GM10248 (cell line): ENCODE measurements at places on chromosomes 16 and 17.

- peak; percentile 24 for DNase-seq
Observed at GRCh38 chr16:2366660-2367309, 26.3 kb upstream of the ABCA3 start.

DNA sequence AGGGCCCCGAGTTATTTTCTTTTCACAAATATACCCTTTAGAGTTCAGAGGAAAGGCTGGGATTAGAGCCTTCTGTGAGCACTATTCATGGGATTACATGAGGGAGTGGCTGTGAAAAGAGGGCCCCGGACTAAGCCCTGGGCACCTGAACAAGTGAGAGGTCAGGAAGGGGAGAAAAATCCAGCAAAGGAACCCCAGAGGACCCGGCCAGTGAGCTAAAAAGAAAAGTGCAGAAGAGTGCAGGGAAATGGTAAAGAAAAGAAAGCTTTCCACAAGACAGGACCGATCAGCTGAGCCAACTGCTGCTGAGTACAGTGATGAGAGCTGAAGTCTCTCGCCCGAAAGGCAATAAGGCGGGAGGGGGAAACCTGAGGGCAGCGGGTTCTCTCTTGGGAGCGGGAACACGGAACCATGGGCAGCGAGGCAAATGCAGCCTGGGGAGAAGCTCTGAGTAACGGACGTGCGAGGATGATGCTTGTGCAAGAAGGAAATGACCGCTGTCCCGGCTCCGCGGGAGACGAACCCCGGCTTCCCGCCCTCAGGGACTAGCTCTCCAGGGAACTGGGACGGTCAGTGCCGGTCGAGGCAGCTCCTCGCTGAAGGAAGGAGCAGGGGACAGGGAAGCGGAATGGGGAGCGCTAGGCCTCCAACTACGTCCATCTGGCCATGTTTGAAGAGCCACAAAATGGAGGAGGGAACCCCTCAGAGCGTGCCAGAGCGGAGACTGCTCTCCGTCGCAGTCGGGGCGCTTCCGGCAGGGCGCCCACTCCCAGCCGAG lies 665 bp upstream of the ALDH3A2 start:
- peak; percentile 46 for DNase-seq

GRCh38 chr17:2237950-2238349 lies 65.6 kb downstream of the SMG6 start:
- DNase-seq: no peak

- DNase-seq: no peak
Observed at GRCh38 chr17:67239597-67239996, 5.4 kb downstream of the HELZ start.

DNA sequence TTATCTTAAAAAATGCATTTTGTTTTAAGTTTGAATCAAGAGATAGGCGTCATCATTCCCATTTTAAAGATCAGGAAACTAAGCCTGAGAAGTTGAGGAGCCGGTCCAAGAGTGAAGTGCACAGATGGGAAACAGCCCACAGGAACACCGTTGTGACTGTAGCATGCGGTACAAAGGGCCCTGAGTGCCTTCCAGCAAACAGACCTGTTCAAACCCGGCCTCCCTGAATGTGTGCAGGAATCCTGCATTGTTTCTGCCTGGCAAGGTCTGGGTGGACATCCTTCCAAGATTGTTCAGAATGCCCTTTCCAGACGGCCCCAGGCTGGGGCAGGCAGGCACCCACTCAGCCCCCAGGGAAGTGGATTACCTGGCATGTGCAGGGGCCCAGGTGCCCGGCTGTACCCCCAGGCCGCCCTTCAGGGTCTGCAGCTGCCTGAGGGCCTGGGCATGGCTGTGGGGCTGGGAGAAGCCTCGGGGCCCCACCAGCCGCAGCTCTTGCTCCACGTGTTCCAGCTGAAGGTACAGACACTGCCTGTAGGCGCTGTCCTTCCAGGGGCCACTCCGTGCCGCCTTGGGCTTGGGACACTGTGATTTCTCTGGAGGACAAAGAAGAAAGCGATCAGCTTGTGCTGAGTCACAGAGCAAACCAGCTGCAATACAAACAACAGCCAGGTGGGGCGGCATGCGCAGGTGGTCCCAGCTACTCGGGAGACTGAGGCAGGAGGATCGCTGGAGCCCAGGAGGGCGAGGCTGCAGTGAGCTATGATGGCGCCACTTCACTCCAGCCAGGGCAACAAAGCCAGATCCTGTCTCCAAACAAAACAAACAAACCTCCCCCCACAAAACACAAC lies 45.0 kb upstream of the GCSH start:
- no peak for DNase-seq

- no peak for DNase-seq
Observed at GRCh38 chr17:45048795-45049563, 2.5 kb downstream of the DCAKD start.

- DNase-seq: no peak
Observed at GRCh38 chr16:59634004-59634579, 900.0 kb upstream of the GOT2 start.

DNA sequence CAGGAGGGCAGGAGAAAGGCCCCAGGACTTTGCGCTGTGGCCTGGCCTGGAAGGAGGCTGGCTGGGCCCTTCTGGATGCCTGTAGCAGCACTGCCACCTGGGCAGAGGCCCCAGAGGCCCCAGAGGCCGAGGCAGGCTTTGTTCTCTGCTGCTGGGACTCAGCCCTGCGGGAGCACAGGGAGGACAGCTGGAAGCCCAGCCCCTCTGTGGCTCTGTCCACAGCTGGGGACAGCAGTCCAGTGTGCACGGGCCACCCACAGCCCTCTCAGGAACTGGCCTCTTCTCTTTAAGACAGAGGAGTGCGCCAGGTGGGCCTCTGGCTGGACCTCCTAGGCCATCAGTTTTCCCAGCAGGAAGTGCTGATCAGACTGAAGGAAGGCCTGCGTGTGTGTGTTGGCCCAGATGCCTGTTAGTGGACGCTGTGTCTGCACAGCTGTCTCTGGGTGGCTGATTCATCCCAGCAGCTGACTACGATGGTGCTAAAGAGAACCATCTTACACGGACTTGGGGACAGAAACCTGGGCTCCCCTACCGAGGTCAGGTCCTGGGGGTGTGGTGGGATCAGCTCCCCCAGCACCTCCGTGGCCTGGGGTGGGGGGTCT lies 26.9 kb upstream of the ZNF750 start:
- DNase-seq: no peak

- DNase-seq: no peak
Observed at GRCh38 chr17:12680407-12680897, 14.8 kb downstream of the MYOCD start.

DNA sequence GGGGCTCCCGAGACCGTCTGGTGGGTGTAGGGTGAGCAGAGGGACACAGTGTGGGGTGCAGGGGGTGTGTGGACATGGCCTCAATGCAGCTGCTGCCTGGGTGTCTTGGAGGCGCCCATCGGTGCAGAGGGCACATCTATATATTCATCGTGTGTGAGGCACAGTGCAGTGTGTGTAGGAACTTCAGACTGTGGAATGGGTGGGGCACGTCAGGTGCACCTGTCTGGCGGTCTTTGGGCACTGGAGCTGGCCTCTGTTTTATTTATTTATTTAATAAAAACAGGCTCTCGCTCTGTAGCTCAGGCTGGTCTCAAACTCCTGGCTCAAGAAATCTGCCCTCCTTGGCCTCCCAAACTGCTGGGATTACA lies 16.8 kb downstream of the LASP1 start:
- no peak for DNase-seq

- no peak for DNase-seq
Observed at GRCh38 chr17:82567286-82567685, 47.8 kb downstream of the FOXK2 start.

- DNase-seq: no peak
Observed at GRCh38 chr16:76756951-76757350, 434.0 kb upstream of the MON1B start.

DNA sequence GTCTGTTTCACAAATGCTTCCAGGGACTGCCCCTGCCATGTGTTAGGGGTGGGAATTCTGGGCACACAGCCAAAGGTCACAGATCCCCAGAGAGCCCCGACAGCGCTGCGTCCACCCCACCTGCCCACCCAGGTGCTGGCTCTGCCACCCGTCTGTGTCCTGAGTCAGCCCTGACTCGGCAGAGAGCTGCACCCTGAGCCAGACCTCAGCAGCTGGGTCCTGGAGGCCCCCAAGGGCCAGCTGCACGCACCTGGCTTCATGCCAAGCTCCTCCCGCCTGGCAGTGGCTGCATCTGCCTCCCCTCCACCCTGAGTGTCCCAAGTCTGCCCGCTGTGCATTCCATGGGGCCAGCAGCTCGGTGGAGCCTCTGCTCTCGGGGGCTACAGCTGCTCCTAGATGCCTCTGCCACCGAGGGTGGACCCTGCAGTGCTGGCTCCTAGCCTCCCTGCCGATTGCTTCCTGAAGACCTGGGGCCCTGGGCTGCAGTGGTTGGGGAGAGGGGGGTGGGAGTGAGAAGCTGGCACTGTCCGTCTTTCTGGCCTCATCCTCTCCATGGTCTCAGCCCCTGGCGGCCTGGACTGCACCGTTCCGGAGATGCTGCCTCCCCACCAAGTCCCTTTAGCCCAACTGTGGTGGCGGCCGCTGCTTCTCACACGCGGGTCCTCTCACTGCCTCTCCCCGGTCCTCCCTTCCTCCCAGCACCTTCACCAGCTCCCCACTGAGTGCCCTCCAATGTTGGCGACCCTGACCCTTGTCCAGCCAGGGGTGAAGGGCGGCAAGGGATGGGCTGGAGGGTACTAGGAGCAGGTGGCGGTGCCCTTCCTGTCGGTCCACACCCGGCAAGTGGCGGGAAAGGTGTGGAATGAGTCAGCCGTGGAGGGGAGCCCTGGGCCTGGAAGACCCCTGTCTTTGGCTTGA lies 3.0 kb downstream of the SECTM1 start:
- no peak for DNase-seq

- DNase-seq: no peak
Observed at GRCh38 chr16:67987460-67988160, 7.3 kb upstream of the DPEP3 start.

DNA sequence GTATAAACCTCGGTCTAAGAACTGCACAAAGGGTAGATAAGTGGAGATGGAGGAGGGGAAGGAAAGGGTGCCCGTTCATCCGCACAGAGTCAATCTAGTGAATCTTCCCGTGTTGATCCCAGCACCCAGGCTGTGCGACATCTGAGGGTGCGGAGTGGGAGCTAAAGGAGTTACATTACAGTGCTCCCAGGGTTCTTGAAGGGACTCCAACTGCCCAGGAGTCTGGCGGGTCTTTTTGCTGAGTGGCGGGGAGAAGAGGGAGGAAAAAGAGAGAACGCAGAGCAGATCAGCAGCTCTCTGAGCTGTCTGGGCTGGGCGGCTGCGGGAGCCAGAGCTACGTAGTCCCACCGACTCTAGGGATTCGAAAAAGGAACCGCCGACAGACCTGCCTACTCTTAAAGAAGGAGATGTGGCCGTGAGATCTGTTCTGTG lies 1.6 kb upstream of the CA10 start:
- DNase-seq: no peak

DNA sequence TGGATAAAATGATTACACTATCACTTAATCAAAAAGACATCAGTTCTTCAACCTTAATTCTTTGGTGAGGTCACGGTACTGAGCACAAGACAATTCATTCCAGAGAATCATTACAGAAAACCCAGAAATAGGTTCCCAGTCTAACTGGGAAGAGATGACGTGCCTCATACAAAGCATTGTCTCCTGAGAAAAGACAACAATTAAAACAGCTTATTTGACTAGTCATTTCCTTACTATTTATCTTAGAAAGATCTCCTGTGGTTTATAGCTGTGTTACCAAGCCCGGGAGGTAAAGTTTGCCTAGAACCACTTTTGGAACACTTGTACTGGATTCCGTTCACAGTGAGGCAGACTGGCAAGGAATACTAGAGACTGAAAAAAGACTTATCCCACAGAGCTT lies 5.1 kb downstream of the PHF12 start:
- DNase-seq: no peak

DNA sequence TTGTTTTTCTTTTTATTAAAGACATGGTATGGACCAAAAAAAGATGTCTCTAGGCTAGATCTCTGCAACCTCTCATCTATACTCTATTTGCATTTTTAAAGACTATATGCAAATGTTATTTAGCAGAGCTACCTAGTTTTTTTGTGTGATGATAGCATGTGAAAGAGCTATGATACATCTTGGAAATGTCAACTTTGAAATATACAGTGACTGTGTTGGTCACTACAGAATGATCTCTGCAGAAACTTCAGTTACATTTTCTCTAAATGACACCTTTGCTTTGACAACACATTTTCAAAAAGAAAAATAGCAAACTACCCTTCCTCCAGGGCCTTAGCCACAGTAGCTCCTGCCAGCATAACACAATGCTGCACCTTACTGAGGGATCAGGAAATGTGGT lies 86.6 kb downstream of the PRKCB start:
- no peak for DNase-seq

- DNase-seq: no peak
Observed at GRCh38 chr16:83830769-83831455, 23.1 kb downstream of the HSBP1 start.

DNA sequence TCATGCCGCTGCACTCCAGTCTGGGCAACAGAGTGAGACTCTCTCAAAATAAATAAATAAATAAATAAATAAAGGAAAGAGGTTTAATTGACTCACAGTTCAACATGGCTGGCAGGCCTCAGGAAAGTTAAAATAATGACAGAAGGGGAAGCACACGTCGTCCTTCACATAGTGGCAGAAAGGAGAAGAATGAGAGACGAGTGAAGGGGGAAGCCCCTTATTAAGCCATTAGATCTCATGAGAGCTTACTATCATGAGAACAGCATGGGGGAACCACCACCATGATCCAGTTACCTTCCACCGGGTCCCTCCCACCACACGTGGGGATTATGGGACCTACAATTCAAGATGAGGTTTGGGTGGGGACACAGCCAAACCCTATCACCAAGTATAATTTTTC lies 54.5 kb downstream of the PAFAH1B1 start:
- no peak for DNase-seq

DNA sequence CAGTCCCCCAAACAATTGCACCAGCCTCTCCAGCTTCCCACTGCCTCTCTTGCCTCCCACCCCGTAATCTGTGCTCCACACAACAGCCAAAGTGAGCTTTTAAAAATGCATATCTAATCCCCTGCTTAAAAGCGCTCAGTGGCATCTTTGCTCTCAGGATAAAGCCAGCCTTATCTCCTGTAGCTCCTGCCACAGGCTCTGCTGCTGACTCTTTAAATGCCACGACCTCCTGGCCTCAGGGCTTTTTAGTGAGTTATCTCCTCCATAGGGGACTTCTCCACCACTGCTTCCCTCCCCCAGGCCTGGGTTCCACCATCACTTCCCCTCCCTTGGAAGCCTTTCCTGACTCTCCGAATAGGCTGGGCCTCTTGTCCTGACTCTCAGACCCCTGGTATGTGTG lies 98.6 kb downstream of the GNAO1 start:
- DNase-seq: no peak

GRCh38 chr16:50697881-50698767 lies 4.7 kb downstream of the NOD2 start:
- peak; percentile 70 for DNase-seq

GRCh38 chr17:63945784-63946439 lies 13.8 kb upstream of the CD79B start:
- DNase-seq: peak; percentile 69

DNA sequence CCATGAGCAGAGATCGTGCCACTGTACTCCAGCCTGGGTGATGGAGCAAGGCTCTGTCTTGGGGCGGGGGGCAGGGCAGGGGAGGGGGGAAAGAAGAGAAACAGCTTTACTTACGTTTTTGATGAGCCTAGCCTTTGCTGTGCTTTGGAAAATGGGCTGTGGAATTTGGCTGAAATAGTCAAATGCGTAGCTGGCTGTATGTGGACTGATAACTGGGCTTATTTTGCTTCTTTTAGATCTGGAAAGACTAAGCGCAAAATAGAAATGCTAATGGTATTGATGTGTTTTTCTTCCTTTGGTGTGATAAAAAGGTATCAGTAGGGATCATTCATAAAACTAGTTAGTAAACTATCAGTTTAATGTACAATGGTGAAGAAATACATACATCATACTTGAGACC lies 346.4 kb downstream of the WWOX start:
- DNase-seq: no peak

GRCh38 chr17:68457168-68457538 lies at the start of gene WIPI1:
Gene WIPI1, minus strand, starts transcription at chr17:68457496. Its CDS starts 75 bp downstream, at chr17:68457421.
- DNase-seq: no peak
